ENCODE measurements at places on chromosomes 4 and X.

GRCh38 chr4:11418610-11419009 lies 10.1 kb downstream of the HS3ST1 start:
- peak; percentile 28 for DNase-seq

DNA sequence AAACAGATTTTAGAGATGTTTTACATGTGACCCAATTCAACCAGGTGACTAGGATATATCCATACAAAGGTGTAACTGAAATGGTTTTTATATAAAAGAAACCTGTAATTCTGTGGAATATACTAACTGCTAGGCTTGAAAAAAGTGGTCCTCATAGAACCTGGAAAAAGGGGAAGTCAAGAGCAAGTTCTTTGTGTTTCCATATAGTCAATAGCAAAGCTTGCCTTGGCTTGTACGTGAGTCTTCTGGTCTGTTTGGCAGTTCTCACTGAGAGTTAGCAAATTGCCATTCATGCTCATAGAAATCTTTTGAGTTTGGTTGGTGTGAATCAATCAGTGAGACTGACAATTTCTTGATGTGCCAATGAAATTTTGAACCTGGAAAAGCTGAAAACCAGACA lies 79.4 kb upstream of the SMIM10 start:
- DNase-seq, result no peak

DNA sequence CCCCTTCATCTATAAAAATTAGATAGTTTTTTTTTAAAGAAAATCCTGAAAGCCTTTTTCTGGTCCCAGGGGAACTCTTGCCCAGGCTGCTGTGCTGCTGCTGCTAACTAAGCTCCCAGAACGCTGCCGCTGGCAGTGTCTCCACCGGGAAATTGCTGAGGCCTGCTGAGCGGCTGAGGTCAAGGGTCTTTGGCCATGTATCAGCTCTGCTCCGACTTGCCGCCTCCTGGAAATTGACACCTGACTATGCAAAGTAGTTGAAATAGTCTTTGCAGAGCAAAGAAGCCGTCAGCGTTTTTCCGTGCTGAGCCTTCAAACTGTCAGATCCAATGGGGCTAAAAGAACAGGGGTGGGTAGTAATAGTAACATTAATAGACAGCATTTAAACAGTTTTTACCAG lies 839 bp downstream of the QDPR start:
- DNase-seq, result no peak

GRCh38 chr4:150261571-150261970 lies 183.3 kb downstream of the DCLK2 start:
- no peak for DNase-seq

DNA sequence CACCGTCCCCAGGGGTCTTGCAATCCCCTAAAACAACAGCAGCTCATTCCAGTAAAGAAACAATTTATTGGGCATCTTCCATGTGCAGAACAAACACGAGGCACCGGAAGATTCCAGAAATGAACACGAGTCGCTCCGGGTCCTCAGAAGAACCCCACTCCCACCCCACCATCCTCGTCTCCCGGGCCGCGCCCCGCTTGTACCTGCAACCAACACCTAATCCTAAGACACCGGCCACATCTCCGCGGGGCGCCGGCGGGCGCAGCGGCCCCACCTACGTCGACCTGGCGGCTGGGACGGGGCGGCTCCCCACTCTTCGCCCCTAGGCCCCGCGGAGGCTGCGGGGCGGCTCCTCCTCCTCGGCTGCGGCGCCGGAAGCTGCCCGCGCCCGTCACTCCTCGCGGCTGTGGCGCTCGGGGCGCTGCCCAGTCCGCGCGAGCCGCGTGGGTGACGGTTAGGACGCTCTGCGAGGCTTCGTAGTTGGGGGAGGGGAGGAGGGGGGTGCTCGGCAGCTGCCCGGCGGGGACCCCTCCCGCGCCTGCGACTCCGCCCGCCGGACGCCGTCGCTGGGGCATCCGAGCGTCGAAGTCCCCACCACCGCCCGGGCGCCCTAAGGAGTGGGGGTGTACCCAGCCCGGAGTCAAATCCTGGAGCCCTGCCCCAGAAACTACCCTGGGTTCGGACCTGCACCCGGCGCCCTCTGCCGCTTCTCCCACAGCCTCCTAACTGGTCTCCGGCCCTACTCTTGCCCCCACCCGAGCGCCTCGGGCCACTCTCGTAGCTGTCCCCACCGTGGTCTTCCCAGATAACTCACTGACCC lies at the start of gene CCDC158:
Gene CCDC158 (minus strand): TSS at position 380 of the 820 bp plus-strand sequence. CDS start 17,934 bp downstream, outside the sequence.
- no peak for DNase-seq

- no peak for DNase-seq
Observed at GRCh38 chr4:139887962-139888735, 222.5 kb downstream of the MGST2 start.

DNA sequence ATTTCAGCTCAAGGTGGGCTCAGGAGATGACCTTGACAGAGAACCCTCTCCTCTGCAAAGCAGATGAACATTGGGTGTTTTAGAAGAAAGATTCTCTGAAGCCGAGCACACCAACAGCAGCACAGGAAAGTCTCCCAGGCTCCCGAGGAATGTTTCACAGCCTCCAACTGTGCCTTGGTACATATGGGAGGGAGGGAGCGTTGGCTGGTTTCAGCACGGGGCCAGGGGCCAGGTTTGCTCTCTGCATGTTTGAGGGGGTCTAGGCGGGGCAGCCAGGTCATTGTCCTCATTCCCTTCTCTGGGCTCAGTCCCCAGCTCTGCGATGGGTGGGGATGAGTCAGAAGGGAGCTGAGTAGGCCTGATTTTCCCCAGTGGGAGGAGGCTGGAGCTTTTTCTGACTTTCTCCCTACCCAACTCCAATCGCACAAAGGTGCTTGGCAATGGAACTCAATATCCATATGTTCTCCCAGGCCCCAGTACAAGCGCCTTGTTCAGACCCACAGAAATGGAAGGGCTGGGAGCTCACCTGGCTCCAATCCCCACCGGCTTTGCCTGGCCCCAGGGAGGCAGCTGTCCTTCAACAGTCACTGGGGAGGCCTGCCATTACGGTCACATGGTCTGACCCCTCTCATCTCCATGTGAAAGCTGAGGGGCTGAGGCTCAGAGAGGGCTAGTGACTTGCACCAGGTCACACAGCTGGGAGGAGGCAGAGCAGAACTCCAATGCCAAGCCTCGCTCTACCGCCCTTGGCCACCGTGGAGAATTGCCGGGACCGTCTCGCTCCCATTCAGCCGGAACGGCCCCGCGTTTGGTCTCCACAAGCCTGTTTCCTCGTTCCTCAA lies 108.4 kb upstream of the AFAP1 start:
- DNase-seq, result no peak

DNA sequence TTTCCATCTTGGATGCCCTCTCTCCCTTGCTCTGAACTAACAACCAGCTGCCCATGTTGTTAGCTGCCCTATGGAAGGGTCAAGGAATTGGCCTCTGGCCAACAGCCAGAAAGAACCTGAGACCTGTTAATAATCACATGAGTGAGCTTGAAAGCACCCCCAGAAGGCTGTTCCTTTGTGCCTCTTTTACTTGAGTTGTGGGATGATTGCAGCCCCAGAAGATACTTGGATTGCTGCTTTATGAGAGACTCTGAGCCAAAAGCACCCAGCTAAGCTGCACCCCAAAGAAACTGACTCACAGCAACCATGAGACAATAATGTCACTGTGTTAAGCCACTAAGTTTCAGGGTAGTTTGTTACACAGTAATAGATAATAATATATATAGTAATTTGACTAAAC lies 73.3 kb downstream of the FRYL start:
- no peak for DNase-seq

DNA sequence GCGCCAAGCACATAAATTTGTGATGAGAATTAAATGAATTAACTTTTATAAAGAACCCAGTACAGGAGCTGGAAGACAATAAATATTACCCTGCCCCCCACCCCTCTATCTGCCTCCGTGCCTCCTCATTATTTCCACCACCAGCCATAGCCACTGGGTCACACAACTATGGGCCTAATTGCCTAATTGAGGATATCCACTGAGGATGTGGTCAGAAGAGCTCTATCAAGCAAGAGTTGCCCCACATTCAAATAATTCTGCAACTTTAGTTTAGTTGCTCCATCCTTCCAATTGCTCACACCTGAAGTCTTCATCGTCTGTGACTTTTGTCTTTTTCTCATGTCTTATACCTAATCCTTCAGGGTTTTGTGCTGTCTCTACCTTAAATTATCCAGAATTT lies 9.5 kb upstream of the CXCL8 start:
- no peak for DNase-seq

DNA sequence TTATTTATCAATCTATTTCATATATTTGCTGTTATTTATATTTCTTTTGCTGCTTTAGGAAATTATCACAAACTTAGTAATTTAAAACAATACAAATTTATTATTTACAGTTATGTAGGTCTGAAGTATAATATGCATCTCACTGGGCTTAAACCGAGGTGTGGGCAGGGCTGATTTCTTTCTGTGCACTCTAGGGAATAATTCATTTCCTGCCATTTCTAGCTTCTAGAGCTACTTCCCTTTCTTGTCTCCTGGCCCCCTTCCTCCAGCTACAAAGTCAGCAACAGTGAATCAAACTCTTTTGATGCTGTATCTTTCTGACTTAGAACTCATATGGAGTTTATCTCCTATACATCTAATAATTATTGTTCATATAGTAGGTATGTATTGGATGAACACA lies 303.5 kb upstream of the ARSJ start:
- DNase-seq, result no peak

- DNase-seq, result no peak
Observed at GRCh38 chr4:86831262-86832130, 17.7 kb downstream of the SLC10A6 start.

GRCh38 chr4:151646322-151646721 lies 114.5 kb downstream of the GATB start:
- no peak for DNase-seq

GRCh38 chrX:71659959-71660358 lies 7.4 kb upstream of the LOC101059915 start:
- DNase-seq, result no peak

GRCh38 chrX:138856881-138857604 lies 145.5 kb upstream of the FGF13 start:
- no peak for DNase-seq

GRCh38 chr4:53100501-53101190 lies 238.5 kb downstream of the RASL11B start:
- DNase-seq, result no peak

DNA sequence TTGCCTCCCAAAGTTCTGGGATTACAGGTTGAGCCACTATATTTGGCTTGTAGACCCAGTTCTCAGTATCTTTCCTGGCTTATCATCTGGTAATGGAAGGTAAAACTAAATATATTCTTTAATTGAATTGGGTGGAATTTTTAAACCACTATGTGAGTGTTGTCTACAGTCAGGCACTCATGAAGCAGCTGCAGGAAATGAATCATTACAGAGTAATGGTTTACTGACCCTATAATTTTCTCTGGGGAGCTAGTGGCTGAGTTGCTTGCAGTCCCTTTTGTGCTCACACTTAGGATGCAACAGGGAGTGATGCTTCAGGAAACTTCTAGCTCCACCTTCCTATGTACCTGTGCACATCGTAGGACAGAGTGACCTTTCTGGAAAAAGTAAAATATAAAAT lies 4.1 kb upstream of the UGT2B7 start:
- no peak for DNase-seq

DNA sequence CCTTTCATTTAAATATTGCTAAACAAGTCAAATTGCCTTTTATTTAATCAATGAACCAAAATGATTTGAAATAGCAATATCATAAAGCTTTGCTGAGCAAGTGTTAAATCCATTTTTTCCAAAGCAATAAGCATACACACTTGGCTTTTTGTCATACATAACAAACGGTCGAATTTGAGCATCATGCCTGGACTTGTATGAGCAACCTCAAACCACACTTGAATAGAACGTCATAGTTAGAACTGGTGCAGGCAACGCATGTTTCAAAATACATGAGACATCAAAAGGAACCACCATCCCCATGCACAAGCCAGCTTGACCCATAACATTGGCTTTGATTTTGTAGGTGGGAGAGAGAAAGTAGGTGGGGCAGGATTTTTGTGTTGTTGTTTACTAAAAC lies 812.3 kb upstream of the FRG1 start:
- DNase-seq, result no peak

- DNase-seq, result no peak
Observed at GRCh38 chr4:69702201-69702600, 49.2 kb upstream of the UGT2A1 start.

GRCh38 chr4:102761296-102761701 lies 531 bp upstream of the MANBA start:
- peak; percentile 51 for DNase-seq

GRCh38 chr4:119955256-119955655 lies 111.4 kb downstream of the MAD2L1 start:
- no peak for DNase-seq

DNA sequence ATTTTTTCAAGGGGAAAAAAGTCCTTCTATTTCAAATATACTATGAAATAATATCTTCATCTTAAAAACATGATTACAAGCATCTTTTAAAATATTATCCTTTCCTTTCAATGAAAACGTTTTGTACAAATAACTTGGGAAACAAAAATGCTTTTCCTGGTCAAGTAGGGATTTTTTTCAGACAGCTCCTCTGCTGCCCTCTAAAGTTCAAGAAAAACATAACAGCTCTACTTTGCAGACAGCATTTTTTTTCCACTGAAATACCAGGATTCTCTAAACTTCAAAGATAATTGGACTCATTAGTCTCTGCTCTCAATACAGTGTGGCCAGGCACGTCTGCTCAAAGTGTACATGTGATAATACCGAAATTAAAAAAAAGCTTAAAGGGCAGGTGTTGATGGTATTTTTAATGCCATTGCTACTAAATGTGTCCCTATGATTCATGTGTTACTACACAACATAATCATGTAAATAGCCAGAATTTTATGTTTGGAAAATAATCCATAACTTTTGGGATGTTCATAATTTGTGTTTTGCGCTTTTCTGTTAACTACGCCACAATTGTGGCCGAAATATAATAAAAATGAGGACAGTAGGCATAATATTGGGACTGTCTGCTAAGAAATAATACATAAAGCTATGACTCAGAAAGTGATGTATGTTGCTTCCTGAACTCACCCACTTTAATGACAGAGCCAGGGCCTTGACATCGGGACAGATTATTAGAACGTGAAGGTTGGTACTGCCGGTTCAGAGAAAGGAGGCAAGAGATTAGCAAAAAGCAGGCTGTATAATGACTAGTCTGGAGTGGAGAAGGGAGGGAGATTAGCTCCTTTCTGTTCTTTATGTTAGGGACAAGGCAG lies 478.9 kb downstream of the KCNIP4 start:
- DNase-seq, result peak; percentile 1

DNA sequence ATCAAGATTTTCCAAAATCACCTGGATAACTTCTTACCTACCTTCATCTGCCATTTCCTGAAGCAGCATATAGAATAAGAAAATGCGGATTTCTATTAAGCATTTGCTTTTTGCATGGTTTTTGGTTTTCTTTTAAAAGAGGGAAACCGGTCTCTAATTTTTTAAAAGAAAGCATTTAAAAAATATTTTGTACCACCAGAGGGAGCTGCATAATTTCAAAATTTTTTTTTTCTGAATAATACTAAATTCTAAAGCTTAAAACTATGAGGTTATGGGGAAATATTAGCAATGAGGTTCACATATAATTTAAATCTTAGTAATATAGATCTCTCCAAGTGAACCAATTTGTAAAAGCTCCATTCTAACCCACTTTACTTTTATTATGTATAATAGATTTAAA lies 137.7 kb upstream of the TENT5D start:
- no peak for DNase-seq

- no peak for DNase-seq
Observed at GRCh38 chr4:56149591-56149990, 200.8 kb downstream of the CEP135 start.

Measured in NCI-H2171 treated with DMSO at 0.1 percent for 48 hours (cell line).